ENCODE measurements at places on chromosomes 12 and 14.

DNA sequence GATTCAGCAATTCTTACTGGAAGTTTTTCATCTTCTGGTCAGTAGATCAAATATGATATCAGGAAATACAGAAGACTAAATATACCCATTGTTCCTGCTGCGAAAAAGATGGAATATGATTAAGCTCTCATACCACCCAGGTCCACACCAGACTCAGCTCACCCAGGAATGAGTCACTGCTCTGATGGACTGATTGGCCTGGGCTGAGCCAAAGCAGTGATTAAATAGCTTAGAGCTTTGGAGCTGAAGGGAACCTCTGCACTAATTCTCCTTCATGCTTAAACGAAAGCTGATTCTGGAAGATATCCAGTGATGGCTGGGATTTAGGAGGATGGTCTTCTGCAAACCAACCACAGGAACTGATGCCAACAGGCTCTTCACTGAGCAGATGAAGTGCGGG is 62.0 kb upstream of the SYT1 start:
- DNase-seq = no peak

DNA sequence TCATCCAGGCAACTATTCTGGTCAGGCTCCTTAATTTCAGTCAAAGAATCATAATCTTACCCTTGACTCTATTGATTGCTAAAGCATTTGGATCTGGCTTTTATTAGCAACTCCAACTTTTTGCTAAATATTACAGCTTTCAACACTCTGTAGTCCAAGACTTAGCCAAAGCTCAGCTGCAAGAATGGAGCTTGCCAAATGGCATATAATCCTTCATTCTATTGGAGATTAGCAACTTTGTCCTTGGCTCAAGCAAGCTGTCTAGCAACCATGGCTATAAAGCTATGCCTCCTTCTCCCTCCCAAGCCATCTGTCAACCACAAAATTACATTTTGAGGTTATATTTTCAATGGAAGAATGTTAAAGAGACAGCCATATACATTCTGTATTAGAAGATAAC is 23.1 kb upstream of the NID2 start:
- no peak for DNase-seq

DNA sequence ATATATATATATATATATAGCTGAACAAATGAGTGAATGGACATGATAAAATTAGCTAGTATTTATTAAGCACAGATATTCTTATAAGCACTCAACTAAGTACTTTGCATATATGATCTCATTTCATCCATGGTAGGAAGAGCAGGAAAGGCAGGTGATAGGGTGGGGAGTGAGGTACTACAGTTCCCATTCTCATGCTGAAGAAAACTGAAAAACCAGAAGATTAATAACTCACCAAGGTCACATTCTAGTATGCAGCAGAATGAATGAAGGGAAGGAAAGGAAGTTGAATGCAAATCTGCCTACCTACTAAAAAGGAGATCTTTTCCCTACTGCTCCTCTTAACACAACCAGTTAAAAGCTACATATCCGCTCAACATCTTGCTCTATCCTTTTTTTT is 298.1 kb upstream of the TMPO start:
- no peak for DNase-seq

DNA sequence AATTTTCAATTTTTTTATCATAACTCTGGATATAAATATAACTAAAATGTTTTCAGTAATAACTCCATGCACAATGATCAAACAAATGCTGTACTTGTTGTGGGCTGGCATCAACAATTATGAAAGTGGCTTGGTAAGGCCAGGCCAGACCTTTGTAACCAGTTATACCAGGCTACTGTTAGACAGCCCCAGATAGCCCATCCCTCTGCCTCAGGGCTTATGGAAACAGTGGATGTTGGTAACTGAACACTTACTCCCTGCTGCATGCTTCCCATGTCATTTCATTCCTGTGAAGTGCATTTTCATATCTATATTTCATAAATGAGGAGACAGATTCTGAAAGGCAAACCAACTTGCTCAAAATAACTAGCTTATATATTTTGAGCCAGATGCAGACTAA is 195.0 kb downstream of the SYT1 start:
- no peak for DNase-seq

GRCh38 chr12:15155271-15155670 is 65.9 kb downstream of the RERG start:
- no peak for DNase-seq

- no peak for DNase-seq
Observed at GRCh38 chr14:84670796-84671195, 859.1 kb upstream of the FLRT2 start.

DNA sequence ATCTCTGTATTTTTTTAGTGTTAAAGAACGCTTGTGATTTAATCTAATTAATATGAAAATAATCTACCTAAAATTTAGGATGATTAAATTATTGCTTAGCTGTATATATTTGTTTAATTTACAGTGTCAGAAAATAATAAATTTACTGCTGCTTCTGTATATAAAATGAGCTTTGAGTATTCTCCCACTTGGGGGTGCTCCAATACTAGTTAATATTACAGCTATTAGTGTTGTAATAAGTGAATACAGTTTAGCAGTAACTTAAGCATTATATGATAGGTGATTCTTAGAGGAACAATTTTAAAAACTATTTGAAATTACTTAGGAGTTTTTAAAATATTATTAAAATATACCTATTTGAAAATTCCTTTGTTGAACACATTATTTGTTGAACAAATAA is 62.2 kb downstream of the PAPOLA start:
- DNase-seq = no peak

DNA sequence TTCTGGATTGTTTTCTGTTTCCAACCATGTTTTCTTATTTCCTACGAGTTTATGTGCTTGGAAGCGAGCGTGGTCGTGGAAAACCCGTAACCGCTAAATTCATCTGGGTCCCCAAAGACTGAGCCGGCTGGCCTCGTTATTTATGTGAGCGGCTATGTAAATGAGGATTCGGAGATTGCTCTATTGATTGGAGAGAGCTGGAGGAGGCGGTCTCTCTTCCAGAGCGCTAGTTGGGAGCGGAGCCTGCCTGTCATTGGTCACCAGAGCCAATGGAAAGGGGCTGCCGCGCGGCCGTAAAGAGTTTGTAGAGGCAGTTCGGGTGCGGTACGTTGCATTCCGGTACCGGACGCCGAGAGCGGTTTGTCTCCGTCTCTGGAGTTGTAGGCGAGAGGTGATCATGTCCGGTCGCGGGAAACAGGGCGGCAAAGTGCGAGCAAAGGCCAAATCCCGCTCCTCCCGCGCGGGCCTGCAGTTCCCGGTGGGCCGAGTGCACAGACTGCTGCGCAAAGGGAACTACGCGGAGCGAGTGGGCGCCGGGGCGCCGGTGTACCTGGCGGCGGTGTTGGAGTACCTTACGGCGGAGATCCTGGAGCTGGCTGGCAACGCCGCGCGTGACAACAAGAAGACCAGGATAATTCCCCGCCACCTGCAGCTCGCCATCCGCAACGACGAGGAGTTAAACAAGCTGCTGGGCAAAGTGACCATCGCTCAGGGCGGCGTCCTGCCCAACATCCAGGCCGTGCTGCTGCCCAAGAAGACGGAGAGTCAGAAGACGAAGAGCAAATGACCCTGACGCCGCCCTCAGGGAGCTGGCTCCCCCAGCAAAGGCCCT is 29.0 kb downstream of the WBP11 start:
- peak; percentile 95 for DNase-seq

DNA sequence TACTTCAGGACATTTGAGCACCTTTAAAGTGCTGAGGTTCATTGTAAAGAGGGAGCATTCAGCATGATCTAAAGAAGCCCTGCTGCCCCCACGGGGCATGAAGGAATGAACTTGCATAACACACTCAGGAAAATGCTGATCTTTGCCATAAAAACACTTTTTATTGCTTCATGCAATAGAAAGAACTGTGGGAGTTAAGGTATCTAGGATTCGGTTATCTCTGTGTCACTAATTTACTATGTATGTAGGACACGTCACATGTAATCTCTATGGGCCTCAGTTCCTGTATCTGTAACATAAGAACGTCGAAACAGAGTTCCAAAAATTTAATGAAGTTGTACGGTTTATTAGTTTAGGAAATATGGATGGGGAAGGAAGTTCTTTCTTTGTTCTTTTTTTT is 33.0 kb downstream of the BTBD7 start:
- DNase-seq = no peak

DNA sequence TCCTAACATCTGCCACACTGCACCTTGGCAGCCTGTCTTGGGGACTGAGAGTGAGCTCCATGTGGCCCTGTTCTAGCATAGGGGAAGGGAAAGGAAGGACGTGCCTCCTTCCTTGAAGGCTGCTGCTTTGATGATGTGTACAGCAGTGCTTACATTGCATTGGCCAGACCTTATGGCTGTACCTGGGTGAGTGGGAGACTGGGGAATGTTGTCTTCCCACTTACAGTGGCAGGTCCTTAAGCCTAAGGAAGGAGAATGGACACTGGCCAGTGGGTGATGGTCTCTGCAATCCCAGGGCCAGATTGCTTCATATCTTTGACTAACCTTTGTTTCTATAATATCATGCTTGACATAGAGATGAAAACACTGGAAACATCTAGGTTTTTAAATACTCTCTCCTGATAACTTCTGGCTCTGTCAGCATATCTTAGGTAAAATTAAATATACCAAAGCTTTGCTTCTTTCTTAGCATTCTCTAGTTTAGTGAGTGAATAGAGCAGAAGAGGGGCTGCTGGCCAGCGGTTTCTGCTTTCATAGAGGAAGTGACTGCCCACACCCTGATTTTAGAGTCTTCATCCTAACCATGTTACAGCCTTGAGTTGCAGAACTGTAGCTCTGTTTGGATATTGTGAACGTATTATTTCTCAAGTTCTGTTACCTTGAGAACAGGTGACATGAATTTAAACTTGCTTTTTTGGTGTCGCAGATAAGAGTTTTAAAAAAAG is 27.2 kb downstream of the KLC1 start:
- no peak for DNase-seq

GRCh38 chr12:122834921-122835749 is at the start of gene HIP1R:
Gene HIP1R (plus strand): TSS chr12:122835457. CDS start chr12:122835551, 94 bp downstream.
- peak; percentile 24 for DNase-seq

DNA sequence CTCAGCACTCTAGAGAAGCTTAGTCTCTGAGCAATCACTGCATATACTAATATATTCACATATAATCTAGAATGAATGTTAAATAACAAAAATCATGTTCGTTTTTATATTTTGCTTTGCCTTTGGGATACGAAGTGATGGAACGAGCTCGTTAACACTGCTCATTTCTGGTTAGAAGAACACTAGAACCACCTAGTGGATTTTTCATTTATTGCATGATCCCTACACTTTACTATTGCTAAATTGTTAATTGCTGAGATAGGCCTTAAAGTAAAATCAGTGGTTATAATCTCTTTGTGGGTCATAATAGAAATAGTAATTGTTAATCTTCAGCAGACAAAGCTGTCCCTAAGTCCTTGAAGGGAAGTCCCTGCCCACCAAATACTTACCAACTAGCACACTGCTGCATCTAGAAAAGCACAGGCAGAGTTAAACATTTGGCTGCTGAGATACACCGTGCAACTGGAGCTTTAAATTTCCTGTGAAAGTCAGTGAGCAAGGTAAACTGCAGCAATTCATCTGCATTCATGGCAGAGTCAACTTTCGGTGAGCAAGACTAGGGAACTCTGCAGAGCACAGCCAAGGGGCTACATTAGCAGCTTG is 353.7 kb downstream of the APAF1 start:
- DNase-seq = peak; percentile 8

GRCh38 chr12:100265732-100266584 is 921 bp downstream of the DEPDC4 start:
- no peak for DNase-seq

- peak; percentile 10 for DNase-seq
Observed at GRCh38 chr12:111773801-111774551, 7.2 kb downstream of the ALDH2 start.

- no peak for DNase-seq
Observed at GRCh38 chr12:1737652-1738286, 46.9 kb downstream of the ADIPOR2 start.

GRCh38 chr12:116959845-116960514 is 49.2 kb downstream of the FBXW8 start:
- peak; percentile 14 for DNase-seq

GRCh38 chr12:64494998-64495729 is 43.2 kb downstream of the TBK1 start:
- DNase-seq = peak; percentile 22

GRCh38 chr12:95200128-95200894 is 17.0 kb downstream of the FGD6 start:
- no peak for DNase-seq
